ENCODE measurements at places on chromosomes 11 and 22.

DNA sequence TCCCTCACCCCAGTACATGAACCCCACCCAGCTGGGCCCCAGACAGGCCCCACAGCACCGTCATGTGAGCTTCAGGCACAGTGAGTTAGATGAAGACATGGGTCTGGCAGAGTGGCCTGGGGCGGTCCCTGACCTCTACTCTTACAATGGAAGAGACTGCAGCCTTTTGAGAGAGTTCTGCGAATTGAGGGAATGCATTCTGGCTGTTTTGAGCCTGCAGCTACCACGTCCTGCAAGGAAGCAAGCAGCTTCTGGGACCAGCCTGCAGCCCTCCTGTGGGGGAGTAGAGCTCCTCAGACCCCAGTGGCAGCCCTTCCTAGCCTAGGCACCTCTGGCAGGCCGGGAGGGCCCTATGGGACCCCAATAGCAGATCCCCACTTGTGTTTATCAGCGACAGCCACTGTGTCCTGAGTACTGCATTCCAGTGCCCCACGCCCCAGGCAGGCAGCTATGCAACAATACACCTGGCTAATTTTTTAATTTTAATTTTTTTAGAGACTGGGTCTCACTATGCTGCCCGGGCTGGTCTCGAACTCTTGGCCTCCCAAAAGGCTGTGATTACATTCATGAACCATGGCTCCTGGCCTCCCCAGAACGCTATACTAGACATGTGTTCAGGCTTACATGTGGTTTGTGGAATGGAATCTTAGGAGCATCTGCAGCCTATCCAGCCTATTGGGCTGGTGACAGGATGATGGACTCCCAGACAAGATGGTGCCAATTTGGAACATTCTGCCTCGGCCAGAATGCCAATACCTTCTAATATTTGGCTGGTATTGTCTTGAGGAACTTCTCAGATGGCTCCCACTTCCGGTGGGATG, 717 bp upstream of the SLC7A4 start:
- no peak for DNase-seq

DNA sequence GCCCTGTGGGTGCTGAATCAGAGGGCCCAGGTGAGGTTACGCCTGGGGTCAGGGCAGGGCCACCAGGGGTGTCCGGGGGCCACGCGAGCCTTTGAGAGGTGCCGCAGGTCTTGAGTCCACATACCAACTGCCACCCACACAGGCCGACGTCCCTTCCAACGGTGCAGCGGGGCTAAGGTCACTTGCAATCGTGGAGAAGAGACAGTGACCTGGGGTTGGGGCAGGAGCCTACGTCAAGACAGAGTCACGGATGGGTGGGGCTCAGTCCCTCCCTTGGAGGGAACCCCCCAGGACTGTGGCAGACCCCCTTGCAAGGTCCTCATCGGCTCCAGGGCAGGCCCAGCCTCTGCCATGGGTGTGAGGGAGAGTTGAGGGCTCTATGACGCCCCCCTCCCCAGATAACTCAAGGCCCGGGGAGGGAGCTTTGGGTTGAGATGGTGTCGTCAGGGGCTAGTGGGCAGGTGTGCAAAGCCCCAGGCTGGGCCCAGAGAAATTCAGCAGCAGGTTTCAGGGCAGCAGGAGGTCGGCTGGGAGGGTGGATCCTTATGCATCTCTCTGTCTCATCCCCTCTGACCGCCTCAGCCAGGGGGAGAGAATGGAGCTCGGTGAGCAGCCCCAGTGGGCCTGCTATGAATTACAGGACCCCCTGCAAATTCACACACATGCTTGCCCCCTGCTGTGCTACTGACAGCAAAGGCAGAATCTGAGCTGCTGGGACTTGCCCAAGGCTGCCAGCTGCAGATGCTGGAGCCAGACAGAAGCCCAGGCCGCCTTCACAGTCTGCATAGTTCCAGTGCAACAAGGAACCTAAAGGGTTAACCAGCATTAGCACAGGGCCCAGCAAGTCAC, 60.0 kb downstream of the MYEOV start:
- DNase-seq: no peak

- no peak for DNase-seq
Measured at GRCh38 chr11:64045700-64046099, 10.0 kb downstream of the FLRT1 start.

DNA sequence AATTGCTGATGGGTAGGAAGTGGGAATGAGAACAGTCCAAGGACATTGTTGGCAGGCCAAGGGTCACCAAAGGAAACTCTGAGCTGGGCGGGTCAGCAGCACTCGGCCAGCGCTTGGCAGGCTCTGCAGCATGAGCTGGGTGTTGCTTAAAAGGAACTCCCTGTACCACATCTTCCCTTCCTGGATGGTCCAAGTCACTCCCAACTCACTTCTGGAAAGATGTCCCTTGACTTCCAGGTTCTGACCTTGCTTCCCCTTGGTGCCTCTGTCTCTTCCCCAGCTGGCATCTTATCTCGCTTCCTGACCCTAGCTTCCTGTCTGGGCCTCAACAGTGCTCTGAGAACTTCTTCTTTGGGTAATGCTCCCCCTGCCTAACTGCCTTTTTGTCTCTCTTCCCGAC, 24.8 kb upstream of the SWAP70 start:
- DNase-seq: no peak

- no peak for DNase-seq
Measured at GRCh38 chr11:62710001-62710345, 2.5 kb downstream of the GNG3 start.

- no peak for DNase-seq
Measured at GRCh38 chr11:87523276-87523675, 485.5 kb downstream of the TMEM135 start.

GRCh38 chr22:37080838-37081237, 28.7 kb downstream of the TMPRSS6 start:
- no peak for DNase-seq

DNA sequence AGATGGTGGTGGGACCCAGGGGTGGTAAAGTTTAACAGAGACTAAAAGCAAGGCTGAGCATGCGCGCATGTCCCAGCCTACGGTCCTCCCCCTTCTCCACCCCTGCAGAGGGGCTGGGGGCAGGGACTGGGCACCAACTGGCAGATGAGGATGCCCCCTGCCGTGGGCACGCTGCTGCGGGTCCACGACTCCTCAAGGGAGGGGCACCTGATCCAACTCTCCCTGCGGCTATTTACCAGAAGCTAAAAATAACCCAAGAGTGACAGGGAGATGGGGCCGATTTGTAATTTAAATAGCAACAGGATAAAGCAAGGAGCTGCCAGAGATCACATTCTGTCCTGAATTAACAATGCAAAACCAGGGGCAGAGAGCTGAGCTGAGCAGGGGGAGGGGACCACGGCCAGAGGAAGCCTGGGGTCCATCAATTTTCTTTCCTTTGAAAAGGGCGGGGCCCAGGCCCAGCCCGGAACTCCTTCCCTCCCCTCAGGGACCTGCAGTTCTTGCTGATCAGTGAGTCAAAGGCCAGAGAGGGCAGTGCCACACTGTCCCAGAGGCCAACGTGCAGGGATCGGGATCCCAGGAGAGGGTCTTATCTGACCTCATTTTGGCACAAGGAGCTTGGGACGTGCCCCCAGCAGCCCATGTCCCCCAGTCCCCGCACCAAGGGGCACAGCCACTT, 8.1 kb upstream of the DGKZ start:
- no peak for DNase-seq

GRCh38 chr11:73451896-73452295, 75.7 kb downstream of the RELT start:
- no peak for DNase-seq

DNA sequence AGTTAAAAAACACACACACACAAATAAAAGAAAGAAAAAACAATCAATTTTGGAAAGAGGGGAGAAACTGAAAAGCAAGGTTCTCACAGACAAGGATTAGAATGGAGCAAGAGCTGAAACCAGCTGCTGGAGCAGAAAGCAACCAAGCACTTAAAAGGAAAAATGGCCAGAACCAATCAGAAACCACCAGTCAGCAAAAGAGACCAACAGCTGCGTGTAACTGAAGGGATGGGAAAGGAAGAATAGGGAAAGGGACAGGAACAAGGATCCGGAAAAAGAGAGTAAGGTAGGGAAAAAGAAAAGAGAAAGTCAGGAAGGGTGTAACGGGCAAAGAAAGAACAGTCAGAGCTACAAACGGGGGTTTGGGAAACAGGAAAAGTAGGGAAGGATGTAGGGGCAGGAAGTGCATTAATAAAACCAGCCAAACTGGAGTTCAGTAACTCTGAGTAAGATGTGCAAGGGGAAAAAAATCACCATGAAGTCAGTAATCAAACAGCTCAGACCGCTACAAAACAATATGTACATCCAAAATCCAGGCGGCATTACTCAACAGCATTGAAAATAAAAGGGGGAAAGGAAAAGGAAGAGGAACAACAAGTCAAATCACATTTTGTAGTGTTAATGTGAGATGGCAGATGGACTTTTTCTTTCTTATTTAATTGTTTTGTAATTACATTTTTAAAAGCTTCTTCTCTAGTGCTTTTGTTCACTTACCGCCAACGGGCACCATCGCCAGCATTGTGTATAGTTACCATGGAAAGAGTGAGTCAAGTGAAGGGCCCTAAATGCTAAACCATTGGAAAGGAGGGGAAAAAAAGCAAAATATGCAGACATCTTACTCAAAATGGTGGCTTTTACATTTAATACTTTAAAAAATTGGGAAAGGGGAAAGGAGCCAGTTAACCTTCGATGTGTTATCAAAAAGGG, 49.2 kb downstream of the APOL5 start:
- DNase-seq: no peak

- peak; percentile 66 for DNase-seq
Measured at GRCh38 chr22:46070803-46071450, 79.4 kb upstream of the PPARA start.

DNA sequence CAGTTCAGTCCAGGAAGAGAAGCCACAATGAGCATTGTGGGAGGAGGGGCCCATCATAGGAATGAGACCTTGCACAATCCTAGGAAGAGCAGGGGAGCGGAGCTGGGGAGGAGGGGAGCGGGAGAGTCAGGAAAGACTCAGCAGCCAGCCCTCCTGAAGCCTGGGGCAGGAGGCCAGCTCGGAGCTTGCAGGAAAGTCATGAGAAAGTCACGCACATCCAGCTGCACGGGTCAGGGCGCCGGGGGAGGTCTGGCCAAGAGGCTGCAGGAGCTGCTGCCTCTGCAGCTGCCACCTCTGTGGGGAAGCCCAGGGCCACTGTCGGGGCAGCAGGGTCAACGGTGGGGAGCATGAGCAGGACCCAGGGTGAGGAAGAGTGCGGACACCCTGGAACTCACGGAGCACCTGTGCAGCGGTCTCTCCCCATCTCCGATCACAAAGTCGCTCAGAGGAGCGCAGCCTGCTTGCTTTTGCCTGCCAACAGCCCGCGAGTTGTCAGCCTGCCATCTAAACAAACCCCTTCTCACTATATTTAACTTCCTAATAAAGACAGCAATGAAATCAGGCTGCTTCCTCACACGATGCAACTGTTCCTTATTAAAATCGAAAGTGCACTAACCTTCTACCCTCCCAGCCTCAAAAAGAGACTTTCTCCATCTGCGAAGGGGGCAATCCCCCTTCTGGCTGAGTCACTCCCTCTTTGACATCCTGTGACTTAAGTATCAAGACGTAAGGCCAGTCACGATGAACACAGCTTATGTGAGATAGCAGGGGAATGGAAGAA, 52.9 kb upstream of the RTL6 start:
- no peak for DNase-seq

DNA sequence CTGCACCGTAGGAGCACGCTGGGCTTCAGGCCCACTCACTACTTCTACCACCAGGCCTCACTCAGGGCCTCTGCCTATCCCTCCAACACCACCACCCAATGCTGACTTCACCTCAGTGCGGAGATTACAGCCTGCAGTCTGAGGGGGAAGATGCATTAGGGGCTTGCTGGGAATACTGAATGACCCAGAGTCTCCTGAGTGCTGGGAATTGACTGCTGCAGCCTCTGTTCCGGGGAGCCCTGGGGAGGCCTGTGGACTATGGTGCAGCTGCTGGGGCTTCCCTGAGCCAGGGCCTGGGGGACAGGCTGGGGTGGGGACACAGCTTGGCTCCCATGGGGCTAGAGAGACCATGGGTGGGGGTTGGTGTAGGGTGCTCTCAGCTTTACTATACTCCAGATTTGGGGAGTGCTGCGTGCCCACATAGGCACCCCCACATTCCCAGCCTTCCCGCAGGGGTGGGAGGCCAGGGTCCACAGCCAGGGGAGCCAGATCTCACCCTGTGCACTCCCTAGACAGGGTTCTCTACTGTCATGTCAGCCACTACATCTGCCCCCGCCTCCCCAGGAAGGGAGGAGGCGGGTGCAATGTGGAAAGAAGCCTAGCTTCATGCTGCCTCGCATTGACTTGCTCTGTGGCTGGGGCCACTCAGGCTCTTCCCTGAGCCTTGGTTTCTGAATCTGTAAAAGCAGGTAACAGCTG, 44.4 kb downstream of the GDPD5 start:
- DNase-seq: no peak

- peak; percentile 19 for DNase-seq
Measured at GRCh38 chr11:14232652-14233051, 126.3 kb downstream of the RRAS2 start.

- no peak for DNase-seq
Measured at GRCh38 chr11:35907648-35908431, 36.0 kb upstream of the LDLRAD3 start.

- no peak for DNase-seq
Measured at GRCh38 chr22:43689356-43689755, 122.7 kb downstream of the EFCAB6 start.

DNA sequence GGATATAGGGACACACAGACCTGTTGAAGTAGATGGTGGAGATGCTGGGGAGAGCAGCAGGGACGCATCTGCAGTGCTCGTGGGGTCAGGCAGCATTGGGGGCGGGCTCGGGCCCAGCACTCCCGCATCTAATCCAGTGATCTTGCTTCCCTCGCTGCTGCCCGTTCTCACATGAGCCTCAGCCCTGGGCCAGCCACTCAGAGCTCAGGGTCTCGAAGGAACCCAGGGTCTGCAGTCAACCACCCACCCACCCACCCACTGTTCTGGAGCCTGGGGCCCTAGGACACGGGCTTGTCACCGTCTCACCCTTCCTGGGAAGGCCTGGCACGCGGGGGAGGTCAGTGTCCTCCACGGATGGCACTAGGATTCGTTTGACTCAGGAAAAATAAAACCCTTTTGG, 406.0 kb downstream of the TBC1D22A start:
- no peak for DNase-seq

- DNase-seq: no peak
Measured at GRCh38 chr11:126391286-126391954, 35.9 kb downstream of the ST3GAL4 start.

GRCh38 chr22:41517172-41518047, 26.9 kb downstream of the POLR3H start:
- DNase-seq: peak; percentile 63

GRCh38 chr22:44599084-44599483, 101.1 kb upstream of the RTL6 start:
- no peak for DNase-seq

DNA sequence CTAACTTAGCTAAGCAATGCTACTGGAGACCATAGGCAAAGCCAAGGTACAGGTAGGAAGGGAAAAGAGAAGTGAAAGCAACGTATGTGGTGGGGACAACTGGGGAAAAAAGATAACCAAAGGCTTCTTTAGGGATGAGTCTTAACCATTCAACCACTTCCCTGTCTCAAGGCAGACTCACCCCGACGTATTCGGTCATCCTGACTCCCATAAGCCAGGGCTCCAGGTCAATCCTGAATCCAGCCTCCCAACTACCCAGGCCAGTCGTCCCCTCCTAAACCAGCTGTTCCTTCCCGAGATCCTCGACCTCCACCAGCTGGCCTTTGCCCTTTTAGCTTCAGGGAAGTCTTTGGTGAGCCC, 330 bp downstream of the ACP2 start:
- DNase-seq: no peak

Data from 8988T (cell line).